Stimulated activated CD8-positive, alpha-beta memory T cell treated with anti-CD3 and anti-CD28 coated beads, Interleukin-2, amount 100 ng/mL, for 1 hour (primary cell): ENCODE measurements at places on chromosomes 12 and 14.

GRCh38 chr12:118327391-118327790 lies 45.3 kb downstream of the TAOK3 start:
- no peak for DNase-seq

GRCh38 chr12:101698800-101699347 lies 1.4 kb downstream of the CHPT1 start:
- no peak for DNase-seq

DNA sequence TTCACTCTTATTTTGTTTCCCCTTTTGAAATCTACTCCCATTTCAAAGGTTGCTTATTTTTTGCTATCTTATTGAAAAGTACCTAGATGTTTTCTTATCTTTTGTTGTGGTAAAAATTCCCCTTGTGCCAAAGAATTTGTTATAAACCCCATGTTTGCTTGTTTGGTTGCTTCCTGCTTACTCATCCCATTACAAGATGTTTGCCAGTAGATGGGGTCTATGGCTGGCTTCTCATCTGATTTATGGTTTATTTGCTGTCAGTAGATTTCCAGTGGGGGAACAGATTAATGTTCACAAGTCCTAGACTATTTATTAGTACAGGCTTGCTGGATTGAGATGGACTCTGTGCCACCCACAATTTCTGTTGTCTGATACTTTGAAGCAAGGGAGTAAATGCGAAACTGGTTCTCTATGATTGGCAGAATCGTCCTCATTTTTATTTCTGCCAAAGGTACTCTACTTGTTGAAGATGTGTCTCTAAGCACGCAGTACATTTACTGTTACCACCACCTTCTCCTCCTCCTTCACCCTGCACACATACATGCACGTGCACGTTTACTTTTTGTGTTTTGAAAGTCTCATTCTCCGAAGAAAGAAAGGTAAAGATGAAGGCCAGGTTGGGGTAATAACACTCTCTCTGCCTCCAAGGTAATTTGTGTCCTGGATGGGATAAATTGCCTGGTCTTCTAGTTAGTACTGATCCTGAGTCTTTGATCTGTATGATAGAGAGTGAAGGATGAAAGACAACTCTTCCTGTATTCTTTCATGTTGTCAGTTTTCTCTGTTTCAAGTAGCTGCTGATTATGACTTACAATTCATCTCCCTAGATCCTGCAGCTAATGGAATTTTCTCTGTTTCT lies 117.2 kb upstream of the ATP2B1 start:
- DNase-seq = no peak

DNA sequence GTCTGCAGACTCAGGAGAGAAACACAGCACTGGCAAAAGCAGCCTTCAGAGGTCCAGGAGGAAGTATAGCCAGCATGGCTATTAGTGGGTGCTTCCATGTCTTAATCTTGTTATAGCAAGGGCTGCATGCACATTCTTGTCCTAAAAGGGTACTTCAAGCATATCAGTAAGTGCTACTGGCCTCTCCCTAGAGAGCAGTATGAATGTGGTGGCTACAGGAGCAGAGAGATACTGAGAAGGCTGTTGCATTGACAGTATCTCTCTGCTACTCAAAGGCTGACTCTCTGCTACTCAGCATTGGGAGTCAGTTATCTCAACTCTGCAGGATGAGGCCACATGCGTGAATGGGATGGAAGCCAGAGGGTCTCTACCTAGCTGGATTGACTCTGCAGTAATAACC lies 2.0 kb downstream of the GARIN6 start:
- DNase-seq = no peak

DNA sequence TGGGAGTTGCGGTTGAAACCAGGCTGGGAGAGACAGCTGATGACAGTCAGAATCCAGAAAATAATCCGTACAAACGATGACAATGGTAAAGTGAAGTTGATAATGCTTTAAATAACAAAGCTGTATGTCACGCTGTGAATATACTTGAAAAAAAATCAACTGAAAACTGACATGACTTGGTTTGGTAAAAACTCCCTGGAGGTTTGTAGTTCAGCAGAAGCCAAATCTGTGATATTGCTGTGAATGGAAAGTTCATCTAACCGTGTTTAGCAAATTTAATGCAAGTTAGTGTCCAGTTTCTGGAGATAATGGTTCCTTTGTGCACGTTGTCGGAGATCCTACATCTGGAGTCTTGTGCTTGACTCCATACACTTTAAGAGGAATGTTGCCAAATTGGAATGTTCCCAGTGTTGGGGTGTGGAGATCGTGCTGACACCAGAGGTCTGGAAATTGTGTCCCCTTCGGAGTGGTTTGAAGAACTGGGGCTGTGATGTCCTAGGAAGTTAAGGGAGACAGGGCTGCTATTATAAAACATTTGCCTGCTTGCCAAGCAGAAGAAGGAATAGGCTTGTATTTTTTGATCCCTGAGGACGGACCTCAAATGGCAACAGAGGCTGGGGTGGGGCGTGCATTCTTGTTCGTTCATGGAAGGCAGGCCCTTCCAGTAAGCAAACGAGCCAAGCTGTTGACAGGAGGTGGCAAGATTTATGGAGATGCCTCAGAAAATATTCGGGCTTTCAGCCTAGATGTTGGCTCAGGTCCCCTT lies 30.6 kb downstream of the PPFIBP1 start:
- no peak for DNase-seq

GRCh38 chr12:27779416-27779919 lies 565 bp upstream of the KLHL42 start:
- DNase-seq = no peak

GRCh38 chr12:48084066-48084465 lies 21.8 kb downstream of the SENP1 start:
- DNase-seq = no peak

- no peak for DNase-seq
These were observed 103.8 kb upstream of the PPM1H start for GRCh38 chr12:63038713-63039100.

DNA sequence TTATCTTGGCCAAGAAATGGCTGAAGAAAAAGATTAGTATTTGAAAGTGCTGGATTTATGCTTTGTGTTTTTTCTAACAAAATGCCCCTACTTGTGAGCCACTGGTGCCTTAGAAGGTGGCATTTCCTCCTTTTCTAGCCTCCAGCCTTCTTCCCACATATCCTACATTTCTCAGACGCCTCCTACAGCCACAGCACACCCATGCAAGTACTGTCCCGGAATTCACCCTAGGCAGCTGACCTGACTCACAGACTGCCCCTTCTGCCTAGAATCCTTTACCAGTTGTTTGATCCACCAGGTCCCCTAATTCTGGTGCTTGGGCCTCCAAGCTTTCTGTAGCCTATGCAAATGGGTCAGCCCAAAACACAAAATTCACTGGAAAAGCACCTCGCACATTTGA lies 166.0 kb downstream of the FOXN3 start:
- no peak for DNase-seq

- no peak for DNase-seq
These were observed 89.4 kb downstream of the R3HDM2 start for GRCh38 chr12:57341275-57341990.

- no peak for DNase-seq
These were observed 516 bp downstream of the ANKRD9 start for GRCh38 chr14:102508774-102509745.

- no peak for DNase-seq
These were observed 243.1 kb downstream of the RAD51B start for GRCh38 chr14:68062651-68063050.

- DNase-seq = no peak
These were observed 178.6 kb upstream of the EEA1 start for GRCh38 chr12:93107514-93108312.

GRCh38 chr12:10031771-10032175 lies 1.3 kb downstream of the CLEC9A start:
- no peak for DNase-seq

- no peak for DNase-seq
These were observed 26.2 kb upstream of the ARHGAP5 start for GRCh38 chr14:32050878-32051277.

DNA sequence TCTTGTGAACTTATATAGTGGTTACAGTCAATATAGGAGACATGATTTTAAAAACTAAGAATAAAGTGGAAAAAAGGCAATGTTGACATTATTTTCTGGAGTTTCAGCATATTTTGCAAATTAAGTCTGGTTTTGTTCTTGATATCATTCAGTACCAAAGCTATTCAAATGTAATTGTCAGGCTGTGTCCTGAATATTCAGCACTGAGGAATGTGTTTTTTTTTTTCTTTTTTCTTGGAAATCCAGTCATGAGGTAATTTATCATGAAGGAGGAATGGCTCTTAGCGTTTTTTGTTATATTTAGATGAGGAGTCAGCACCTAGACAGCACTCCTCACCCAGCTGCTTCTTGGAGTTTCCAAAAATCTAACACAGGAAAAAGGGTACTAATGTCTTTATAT lies 225.5 kb downstream of the CCDC91 start:
- DNase-seq = no peak

GRCh38 chr12:114406984-114407841 lies 1.3 kb upstream of the TBX5 start:
- no peak for DNase-seq

- DNase-seq = no peak
These were observed 12.5 kb downstream of the PGAM5 start for GRCh38 chr12:132723015-132723763.
